ENCODE measurements at places on chromosomes 3 and 15. TPM values are rescaled to one million over a fixed set of nuclear protein-coding genes. Genes with fewer than 3 reads are reported as not detected.

Gene IDH3A
- total RNA-seq, result 39.7 TPM

Gene HPS3
- 18.2 TPM for total RNA-seq

Gene STX19
- 0.66 TPM for total RNA-seq

Gene OPA1
- 45.8 TPM for total RNA-seq

Gene CACNA1D
- 20.4 TPM for total RNA-seq

Gene OR5H1
- not detected for total RNA-seq

Gene ISLR2
- total RNA-seq, result not detected

Gene SLC9C1
- total RNA-seq, result not detected

Gene CLDN16
- total RNA-seq, result not detected

Gene GOLGA6B
- total RNA-seq, result not detected

Gene ZDHHC19
- not detected for total RNA-seq

Gene SPINK8
- not detected for total RNA-seq

Gene MUC4
- total RNA-seq, result not detected

Gene NR1I2
- not detected for total RNA-seq

Gene ZNF660
- 6.3 TPM for total RNA-seq

Gene POU1F1
- total RNA-seq, result not detected

Gene GOLGA8J
- not detected for total RNA-seq

Gene RASGRF1
- 3.6 TPM for total RNA-seq

Gene LARP6
- total RNA-seq, result 44.2 TPM

Gene CP
- 5.7 TPM for total RNA-seq

Gene HRG
- not detected for total RNA-seq

Gene XPC
- 34.9 TPM for total RNA-seq

Gene BCHE
- total RNA-seq, result 0.52 TPM

Gene XYLB
- total RNA-seq, result 49.8 TPM

Gene IL17RB
- 17.6 TPM for total RNA-seq

Gene RUVBL1
- 22.1 TPM for total RNA-seq

Gene POMGNT2
- 11.5 TPM for total RNA-seq

Measured in body of pancreas (tissue), 4 donors.